ENCODE measurements at places on chromosomes 2 and 18. TPM values are rescaled to one million over a fixed set of nuclear protein-coding genes. Genes with fewer than 3 reads are reported as not detected.

DNA sequence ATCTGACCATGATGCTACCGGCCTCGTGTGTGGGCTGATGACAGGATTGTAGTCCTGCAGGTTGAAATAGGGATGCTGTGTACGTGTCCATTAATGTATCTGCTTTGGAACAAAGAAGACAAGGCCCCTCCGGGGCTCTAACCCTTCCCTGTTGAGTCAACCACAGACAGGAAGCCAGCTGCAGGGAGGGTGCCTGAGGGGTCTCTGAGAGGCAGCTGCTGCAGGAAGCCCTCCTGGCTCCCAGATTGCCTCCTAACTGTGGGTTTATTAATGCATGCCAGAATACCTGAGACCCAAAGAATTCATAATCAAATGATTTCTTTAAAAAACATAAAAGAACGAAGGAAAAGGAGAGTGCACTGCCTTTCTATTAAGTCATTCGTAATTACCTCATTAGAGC, 140.4 kb downstream of the CELF4 start:
- DNase-seq, result no peak

- DNase-seq, result no peak
Measured at GRCh38 chr18:21363348-21363747, 121.3 kb downstream of the GREB1L start.

GRCh38 chr18:934518-935133, 30.0 kb downstream of the ADCYAP1 start:
- DNase-seq, result no peak

- DNase-seq, result no peak
Measured at GRCh38 chr2:222408684-222409083, 15.7 kb upstream of the SGPP2 start.

DNA sequence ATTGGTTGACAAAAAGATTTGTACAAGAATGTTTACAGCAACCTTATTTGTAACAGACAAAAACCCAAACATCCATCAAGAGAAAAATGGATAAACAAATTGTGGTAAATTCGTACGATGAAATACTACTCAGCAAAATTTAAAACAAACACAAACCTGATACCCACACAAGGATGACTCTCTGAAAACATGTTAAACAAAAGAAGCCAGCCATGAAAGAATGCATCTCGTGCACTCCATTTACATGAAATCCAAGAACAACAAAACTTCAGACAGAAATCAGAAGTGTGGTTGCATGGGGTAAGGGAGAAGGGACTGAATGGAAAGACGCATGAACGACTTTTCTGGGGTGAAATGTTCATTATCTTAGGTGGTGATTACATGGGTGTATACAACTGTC, 93.4 kb downstream of the SLC25A12 start:
- no peak for DNase-seq

- DNase-seq, result no peak
Measured at GRCh38 chr2:21008790-21009661, 34.8 kb downstream of the APOB start.

MORN2 gene
- 14.3 TPM for total RNA-seq

SPC25 gene
- 0.45 TPM for total RNA-seq

DNER gene
- 1.1 TPM for total RNA-seq

ZC3H6 gene
- total RNA-seq, result 30.1 TPM
